CD4-positive, alpha-beta T cell treated with Interleukin-2 at 100 ng/mL for 4 hours (primary cell): ENCODE measurements at places on chromosomes 7 and 10.
A peak's percentile ranks its signal among the peaks of the same experiment; 100 is the strongest.

- no peak for DNase-seq
These were observed 124.4 kb downstream of the AMPH start for GRCh38 chr7:38506756-38507155.

GRCh38 chr7:92691578-92691977 lies 101.4 kb upstream of the FAM133B start:
- DNase-seq = peak; percentile 71

DNA sequence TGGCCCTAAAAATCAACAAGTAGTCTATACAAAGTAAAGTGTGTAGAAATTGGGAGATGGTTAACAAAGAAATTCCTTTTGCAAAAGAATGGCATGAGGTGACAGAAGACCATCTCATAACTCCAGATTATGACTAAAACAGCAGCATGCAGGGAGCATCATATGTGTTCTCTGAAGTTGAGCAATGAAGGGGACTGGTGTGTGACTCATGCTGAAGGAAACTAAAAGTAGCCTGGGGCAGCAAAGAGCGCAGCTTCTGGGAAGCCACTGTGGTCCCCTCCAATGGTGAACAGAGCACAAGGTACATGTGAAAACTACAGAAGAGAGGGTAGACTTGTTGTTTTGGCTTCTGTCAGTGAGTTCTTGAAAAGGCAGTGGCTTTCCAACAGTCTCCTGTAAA lies 133.4 kb downstream of the MACC1 start:
- DNase-seq = no peak

- DNase-seq = no peak
These were observed 438.9 kb upstream of the PODXL start for GRCh38 chr7:131995324-131995723.

DNA sequence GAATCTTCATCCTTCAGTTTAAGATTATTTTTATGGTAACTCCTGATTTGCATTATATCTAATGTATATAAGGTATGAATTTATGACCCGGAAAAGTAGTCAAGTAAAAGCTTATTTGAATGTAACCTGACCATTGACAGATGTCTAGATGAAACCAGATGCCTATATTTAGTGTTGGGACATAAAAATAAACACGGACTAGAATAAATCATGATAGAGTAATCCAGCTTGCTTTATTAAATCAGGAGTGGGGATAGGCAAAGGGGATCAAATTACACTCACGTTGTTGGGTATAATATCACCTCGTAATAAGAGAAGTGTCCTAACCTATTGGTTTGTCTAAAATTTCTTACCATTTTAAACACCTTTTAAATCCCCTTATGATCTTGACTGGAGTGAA lies 244.6 kb downstream of the AGMO start:
- DNase-seq = no peak

DNA sequence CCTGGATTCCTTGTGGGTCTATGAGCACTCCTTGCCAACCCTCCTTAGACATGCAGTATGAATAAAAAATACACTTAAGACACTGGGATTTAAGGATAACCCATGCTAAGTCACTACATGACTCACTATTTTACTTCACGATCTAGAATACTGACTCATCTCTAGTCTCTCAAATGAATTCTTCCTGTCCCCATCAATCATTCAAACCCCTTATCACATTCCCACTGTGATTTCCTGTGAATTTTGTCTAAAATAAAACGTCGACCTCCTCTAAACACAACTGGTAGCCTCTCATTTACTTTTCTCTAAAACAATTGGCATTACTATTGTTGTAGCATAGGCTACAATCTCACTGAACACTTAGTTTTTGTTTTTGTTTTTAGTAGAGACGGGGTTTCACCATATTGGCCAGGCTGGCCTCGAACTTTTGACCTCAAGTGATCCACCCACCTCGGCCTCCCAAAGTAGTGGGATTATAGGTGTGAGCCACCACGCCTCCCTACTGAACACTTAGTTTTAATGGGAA lies 3.9 kb upstream of the IQUB start:
- no peak for DNase-seq

DNA sequence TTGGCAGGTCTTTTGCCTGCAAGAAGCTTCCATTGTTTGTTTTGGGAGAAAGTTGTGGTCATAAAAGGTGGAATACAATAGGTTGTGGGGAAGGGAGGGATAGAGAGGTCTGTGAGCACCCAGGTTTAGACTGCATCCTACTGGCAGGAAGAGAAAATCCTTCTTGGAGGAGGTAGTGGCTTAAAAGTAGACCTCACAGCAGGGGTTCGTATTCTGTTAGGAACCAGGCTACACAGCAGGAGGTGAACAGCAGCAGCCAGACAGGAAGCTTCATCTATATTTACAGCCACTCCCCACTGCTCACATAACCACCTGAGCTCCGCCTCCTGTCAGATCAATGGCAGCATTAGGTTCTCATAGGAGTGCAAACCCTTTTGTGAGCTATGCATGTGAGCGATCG lies 245.3 kb downstream of the NSUN6 start:
- DNase-seq = no peak

DNA sequence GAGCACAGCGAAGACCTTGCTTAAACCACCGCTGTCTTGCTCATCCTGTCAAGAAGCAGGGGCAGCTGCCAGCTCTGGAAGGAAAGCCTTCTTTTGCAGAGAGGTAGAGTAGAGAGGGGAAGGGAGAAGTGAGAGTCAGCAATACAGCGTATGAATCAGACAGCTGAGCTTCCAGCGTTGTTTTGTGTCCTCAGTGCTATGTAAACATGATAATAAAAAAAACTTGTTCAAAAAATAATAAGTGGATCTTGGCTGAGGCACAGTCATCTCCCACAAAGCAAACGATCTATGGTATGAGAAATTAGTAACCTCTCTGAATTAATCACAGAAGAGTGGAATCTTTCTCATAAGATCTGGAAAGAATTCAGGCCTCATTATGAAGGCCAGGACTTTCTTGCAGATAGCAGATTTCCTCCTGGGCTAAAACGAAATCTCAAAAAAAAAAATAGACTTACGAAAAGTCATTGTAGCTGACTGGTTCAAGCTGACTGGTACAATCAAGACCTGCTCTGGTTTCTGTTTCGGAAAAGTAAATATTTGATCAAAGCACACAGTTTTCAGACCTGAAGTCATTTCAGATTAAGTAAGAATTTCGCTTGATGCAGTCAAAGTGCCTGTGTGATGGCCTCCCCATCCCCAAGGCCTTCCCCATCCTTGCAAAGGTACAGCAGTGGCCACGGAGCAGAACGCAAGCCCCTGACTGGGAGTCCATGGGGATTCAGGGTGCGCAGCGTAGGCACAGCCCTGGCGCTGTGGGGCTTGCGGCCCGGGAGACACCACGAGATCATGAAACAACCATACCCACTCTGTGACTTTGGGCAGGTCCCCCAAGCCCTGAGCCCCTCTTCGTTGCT lies 29.4 kb downstream of the CHST15 start:
- DNase-seq = peak; percentile 29

DNA sequence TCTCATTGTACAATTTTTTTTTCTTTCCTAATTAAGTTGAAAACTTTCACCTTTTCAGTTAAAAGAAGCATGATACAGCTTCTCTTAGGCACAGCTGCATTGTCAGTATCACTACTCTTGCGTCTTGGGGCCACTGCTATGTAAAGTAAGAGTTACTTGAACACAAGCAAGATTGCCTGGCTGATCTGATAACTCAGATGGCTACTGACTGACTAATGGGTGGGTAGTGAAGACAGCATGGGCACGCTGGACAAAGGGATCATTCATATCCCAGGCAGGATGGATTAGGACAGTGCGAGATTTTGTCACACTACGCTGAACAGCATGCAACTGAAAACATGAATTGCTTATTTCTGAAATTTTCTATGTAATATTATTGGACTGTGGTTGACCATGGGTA lies 11.6 kb upstream of the ADAMTS14 start:
- no peak for DNase-seq

DNA sequence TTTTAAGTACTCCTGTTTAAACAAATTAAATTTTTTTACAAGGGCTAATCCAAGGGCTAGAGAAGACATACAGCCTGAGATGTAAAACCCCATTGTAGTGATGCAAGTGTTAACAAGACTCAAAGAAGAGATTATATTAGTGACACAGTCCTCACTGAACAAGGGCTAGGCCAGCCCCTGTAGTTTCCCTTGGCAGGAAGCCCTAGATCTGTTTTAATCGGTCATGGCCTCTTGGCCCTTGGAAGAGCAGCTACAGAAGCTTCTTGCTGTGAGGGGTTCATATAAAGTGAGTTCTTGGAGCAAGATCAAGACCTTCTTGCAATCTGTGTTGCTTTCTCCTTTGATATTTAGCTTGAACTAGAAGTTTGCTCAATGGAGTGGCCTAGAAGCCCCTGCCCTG lies 1339.4 kb downstream of the XPNPEP1 start:
- no peak for DNase-seq

DNA sequence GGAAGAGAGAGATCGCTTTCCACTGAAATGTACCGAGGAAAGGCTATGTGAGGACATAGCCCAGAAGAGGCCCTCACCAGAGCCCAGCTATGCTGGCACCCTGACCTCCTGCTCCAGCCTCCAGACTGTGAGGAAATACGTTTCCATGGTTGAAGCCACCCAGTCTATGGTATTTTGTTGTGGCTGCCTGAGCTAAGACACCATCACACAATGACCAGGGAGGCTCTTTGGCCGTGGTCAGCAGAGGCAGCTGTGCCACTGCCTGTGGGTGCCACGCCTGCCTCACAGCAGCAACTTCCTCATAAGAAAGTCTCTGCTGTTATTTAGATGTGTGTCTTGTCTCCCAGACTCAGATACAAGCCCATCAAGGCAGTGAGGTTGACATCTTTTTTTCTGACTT lies 182.7 kb upstream of the PLXNA4 start:
- DNase-seq = no peak

- no peak for DNase-seq
These were observed 238.7 kb downstream of the PLXNA4 start for GRCh38 chr7:132337450-132338080.
